T-helper 22 cell (primary cell): ENCODE measurements at places on chromosomes 6 and 20.

- no peak for DNase-seq
These were observed 40.1 kb downstream of the DNAH8 start for GRCh38 chr6:38755207-38755606.

DNA sequence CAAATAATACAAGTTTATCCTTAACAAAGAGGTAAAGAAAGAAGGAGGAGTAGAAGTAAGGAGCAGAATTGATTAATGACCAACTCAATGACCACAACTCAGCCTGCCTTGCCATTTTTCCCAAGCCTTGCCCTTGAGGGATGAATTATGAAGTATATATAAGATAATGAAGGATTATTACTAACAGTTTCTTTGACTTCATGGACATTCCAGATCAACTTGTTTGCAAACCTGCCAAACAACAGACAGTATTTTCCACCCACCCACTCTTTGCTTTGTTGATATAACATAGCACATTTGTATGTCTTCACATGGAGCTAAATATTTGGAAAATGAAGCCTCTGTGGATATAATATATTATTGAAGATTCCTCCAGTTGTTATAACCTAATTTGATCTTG lies 9.9 kb upstream of the C6orf141 start:
- DNase-seq, result no peak

DNA sequence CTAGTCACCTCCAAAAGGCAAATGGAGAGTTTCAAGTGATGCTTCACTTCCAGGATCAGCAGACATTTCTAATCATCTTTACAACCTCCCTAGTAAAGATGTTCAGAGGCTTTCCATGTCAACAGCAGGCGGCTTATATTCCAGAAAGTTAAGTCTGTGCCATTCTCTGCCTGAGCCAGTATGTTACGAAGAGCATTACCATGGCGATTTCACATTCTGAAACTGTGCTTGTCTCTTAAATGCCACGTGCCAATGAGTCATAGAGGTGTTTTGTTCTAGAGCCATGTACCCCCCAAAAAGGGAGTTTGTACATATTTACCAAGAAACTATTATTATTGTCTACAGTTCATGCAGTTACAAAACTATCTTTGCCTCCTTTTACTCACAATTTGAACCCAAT lies 319.5 kb downstream of the FOXA2 start:
- DNase-seq, result no peak

DNA sequence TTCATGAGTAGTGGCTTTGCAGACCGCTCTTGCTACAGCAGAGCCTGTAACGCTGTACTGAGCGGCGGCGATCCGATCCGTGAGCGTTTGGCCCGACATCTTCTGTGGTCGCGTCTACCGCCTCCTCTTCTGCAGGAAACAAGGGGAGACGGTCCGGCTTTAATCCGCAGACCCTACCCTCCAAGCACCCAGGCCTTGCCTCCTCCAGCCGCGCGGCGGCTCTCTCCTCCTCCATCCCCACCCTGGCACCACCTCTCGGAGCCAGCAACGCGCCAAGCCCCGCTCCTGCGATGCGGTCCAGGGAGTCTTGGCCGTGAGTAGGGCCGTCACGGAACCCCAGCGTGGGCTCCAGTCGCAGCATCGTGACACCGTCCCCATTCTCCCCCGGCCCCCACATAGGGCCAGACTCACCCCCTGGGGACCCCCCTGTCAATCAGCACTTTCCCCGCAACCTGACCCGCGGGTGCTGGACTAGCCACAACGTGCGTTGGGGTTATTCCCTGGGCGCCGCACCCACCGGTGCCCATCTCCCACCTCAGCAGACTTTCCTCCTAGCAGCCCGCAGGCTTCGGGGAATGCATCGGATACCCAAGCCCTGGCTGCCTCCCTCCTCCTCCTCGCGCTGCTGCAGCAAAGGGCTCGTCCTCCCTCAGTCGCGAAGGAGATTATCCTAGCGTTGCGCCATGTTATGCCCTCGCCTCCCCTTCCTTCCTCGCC lies 914 bp downstream of the SNAP91 start:
- no peak for DNase-seq

- DNase-seq, result no peak
These were observed 221.6 kb downstream of the CD83 start for GRCh38 chr6:14339172-14339571.

GRCh38 chr20:32285621-32286371 lies 8.3 kb downstream of the KIF3B start:
- DNase-seq, result peak; percentile 19

DNA sequence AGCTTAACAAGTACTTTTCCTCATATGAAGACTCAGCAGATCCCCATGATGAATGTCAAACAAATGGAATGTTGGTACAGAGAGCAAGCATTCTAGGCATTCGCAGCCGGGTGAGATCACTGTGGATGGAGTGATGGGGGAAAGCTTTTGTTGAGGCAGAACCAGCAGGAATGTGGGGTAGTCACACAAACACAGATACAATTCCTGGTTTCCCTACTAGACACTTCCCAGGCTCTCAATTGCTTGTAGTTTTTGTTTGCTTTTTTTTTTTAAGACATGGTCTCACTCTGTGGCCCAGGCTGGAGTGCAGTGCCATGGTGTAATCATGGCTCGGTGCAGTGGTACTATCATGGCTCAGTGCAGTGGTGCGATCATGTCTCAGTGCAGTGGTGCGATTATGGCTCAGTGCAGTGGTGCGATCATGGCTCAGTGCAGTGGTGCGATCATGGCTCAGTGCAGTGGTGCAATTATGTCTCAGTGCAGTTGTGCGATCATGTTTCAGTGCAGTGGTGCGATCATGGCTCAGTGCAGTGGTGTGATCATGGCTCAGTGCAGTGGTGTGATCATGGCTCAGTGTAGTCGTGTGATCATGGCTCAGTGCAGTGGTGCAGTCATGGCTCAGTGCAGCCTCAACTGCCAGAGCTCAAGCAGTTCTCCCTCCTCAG lies 15.4 kb upstream of the IER3 start:
- DNase-seq, result no peak

DNA sequence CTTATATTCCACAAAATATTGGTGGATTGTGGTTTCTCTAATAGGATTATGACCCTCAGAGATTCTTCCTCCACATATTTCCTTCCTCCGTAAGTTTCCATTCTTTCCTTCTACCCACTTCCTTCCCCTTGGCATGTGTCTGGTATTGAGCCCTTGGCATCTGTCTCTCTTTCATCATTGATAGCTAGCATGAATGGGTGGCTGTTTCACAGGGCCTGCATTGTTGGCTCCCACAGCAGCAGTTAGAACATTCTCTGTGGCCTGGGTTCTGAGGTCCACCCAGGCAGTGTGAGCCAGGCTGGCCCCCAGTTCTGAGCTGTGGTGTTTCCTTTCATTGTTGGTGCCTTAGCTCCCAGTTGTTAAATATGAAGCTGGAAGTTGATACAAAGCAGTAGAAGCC lies 125.3 kb downstream of the ANKS1A start:
- DNase-seq, result no peak

DNA sequence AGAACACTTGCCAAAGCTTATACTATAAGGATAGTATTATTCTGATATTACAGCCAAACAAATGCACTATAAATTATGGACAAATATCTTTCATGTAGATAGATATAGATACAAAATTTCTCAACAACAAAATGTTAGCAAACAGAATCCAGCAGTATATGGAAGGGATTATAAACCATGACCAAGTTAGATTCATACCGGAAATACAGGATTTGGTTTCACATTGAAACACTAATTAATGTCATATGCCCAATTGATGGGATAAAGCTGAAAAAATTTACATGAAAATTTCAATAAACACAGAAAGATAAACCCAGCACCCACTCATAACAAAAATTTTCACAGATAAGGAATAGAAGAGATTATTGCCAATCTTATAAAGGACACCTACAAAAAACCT lies 770.3 kb upstream of the SLC35B3 start:
- no peak for DNase-seq

- DNase-seq, result no peak
These were observed 107.4 kb upstream of the TAB2 start for GRCh38 chr6:149209871-149210775.

DNA sequence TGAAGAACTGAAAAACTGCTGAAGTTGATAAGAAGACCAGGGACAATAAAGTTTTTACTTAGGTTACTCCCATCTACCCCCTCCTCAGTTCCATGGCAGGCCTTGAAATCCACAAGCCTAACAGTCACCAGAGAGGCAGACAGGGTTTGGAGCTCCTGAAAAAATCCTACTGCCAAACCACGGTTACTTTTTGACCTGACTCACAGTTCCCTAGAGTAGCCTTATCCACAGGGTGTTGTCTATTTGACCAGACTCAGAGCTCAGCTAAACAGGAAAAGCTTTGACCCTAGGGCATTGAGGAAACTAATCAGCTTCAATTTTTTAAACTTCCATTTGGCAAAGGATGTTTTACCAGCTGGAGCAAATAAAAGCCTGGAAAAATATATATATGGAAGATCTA lies 257.7 kb upstream of the NT5E start:
- no peak for DNase-seq

GRCh38 chr6:112086744-112087135 lies 542 bp downstream of the TUBE1 start:
- no peak for DNase-seq
